ENCODE measurements at places on chromosomes 13 and 19.

DNA sequence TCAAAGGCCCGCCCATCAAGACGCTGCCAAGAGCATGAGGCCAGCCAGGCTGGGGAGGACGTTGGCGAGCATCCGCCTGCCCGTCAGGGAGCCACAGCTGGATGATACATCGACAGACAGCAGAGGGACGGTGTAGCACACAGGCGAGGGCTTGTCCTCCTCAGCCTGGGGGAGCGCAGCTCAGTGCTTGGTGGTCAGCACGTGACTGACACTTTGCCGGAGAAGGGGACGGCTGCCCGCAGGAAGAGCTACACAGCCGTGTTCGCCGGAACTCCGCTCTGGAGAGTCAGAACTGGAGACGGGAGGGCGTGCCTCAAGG lies 34.1 kb downstream of the CSNK1G2 start:
- no peak overlapping the region for H3K4me3 ChIP-seq
- H3K36me3 ChIP-seq, result peaks cover 51% of the 10 kb centered on the region
- no peak for DNase-seq

GRCh38 chr13:31765138-31765785 lies 25.9 kb downstream of the RXFP2 start:
- no peaks in the 10 kb centered on the region for H3K27me3 ChIP-seq
- no peak overlapping the region for H3K4me3 ChIP-seq
- H3K27ac ChIP-seq, result no peak overlapping the region

GRCh38 chr13:44605275-44605674 lies 29.1 kb upstream of the TSC22D1 start:
- no peak for DNase-seq
- no peaks in the 10 kb centered on the region for H3K27me3 ChIP-seq
- H3K36me3 ChIP-seq, result no peaks in the 10 kb centered on the region
- H3K4me1 ChIP-seq, result no peaks in the 10 kb centered on the region

DNA sequence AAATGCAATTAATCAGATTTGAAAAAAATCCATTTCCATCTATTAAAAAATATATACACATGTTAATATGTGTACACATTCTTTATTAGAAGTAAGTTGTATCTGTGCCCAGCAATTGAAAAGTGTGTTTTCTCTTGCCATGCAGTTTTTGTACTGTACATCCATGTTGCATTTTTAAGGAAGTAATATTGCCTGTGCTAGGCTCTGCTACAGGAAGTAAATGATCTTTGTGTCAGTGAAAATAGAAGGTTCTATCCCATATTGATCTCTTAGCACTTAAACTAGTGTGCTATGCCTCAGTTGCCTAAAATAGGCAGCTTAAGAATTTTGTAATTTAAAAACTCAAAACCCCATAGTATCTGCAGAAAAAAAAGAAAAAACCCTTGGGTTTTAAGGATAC lies 122.5 kb downstream of the CDK8 start:
- H3K27ac ChIP-seq, result no peak overlapping the region
- no peaks in the 10 kb centered on the region for H3K27me3 ChIP-seq

DNA sequence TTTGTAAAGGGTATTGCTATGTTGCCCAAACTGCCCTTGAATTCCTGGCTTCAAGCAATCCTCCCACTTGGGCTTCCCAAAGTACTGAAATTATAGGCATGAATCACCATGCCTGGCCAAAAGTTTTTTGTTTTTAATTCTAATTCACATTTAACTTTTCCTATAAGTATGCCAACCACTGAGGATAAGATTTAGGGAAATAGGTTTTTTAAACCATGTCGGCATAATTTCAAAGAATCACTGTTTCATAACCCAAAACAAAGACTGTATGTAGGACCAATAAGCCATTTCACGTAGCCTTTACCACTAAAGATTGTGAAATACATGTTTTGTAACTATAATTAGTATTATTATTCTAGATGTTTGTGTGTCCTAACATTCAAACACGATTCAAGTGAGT lies 8.2 kb downstream of the ZDHHC20 start:
- no peak overlapping the region for H3K27ac ChIP-seq
- no peaks in the 10 kb centered on the region for H3K36me3 ChIP-seq
- DNase-seq, result no peak
- no peaks in the 10 kb centered on the region for H3K27me3 ChIP-seq

DNA sequence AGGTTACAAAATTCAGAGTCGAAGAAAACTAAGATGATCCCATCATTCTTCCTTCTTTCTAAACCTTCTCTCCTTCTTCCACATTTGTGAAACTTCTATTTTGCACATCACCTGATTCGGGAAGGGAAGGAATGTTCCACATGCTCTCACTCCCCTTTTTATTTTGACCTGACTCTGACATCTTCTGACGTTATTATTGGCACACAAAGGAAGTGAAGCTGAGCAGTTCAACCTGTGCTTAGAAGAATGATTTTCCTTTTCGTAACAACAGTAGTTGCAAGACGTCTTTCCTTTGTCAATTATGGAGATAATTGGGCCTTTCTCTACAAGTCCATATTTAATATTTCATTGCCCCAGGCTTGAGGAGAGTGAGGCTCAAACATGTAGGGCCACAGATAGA lies 18.0 kb downstream of the FAM124A start:
- DNase-seq, result no peak
- no peak overlapping the region for H3K27ac ChIP-seq
- H3K4me1 ChIP-seq, result no peaks in the 10 kb centered on the region
- peaks cover 4% of the 10 kb centered on the region for H3K27me3 ChIP-seq

DNA sequence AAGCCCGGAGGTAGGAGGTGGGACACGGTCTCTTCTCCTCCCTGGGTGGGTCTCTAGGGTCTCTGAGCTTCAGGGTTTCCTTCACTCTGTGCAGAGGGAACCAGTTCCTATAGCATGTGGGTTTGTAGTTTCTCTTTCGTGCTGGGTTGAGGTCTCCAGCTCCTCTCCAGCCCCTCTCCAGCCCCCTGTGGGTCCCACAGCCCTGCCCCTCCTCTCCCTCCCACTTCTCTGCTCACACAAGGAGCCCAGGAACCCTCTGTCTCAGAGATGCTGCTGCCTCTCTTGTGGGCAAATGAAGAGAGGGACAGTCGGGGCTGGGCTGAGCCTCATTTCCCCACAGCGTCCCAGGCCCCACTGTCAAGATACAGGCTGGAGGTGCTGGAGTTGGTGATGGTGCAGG lies 1.4 kb downstream of the SIGLEC7 start:
- peaks cover 27% of the 10 kb centered on the region for H3K27me3 ChIP-seq
- no peak for DNase-seq
- no peaks in the 10 kb centered on the region for H3K4me1 ChIP-seq

GRCh38 chr13:113369881-113370280 lies 6.0 kb upstream of the GRTP1 start:
- no peaks in the 10 kb centered on the region for H3K36me3 ChIP-seq
- no peak overlapping the region for H3K4me3 ChIP-seq
- peaks cover 4% of the 10 kb centered on the region for H3K4me1 ChIP-seq

- peak overlapping the region; percentile 48 for H3K27ac ChIP-seq
- H3K36me3 ChIP-seq, result no peaks in the 10 kb centered on the region
- DNase-seq, result no peak
Observed at GRCh38 chr19:461721-462551, 1.1 kb upstream of the SHC2 start.

GRCh38 chr13:75410207-75410606 lies 71.8 kb downstream of the TBC1D4 start:
- DNase-seq, result no peak
- no peak overlapping the region for H3K27ac ChIP-seq
- no peaks in the 10 kb centered on the region for H3K27me3 ChIP-seq
- H3K36me3 ChIP-seq, result no peaks in the 10 kb centered on the region
- peaks cover 8% of the 10 kb centered on the region for H3K4me1 ChIP-seq
- no peak overlapping the region for H3K4me3 ChIP-seq

DNA sequence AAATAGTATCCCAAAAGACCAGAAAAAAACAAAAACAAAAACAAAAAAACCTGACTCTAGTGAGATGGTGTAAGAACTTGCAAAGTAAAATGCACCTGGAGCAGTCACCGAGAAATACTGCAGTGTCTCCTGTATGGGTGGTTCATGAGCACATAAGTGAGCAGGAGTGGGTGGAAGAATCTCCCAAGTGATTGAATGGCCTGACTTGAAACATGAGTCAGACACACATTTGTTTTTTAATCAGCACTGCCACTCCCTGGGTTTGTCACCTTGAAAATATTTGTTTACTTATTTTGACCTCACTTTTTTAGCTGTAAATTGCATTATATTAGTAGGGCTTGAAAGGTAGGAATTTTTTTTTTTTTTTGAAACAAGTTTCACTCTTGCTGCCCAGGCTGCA lies 2.0 kb downstream of the ZNF431 start:
- no peak for DNase-seq
- no peaks in the 10 kb centered on the region for H3K27me3 ChIP-seq
- H3K27ac ChIP-seq, result peak overlapping the region; percentile 56
- H3K4me1 ChIP-seq, result peaks cover 24% of the 10 kb centered on the region
- peaks cover 31% of the 10 kb centered on the region for H3K36me3 ChIP-seq

- H3K4me3 ChIP-seq, result no peak overlapping the region
- H3K27ac ChIP-seq, result no peak overlapping the region
- H3K27me3 ChIP-seq, result no peaks in the 10 kb centered on the region
- no peak for DNase-seq
- no peaks in the 10 kb centered on the region for H3K36me3 ChIP-seq
- no peaks in the 10 kb centered on the region for H3K4me1 ChIP-seq
Observed at GRCh38 chr13:33690354-33690753, 127.6 kb upstream of the RFC3 start.

DNA sequence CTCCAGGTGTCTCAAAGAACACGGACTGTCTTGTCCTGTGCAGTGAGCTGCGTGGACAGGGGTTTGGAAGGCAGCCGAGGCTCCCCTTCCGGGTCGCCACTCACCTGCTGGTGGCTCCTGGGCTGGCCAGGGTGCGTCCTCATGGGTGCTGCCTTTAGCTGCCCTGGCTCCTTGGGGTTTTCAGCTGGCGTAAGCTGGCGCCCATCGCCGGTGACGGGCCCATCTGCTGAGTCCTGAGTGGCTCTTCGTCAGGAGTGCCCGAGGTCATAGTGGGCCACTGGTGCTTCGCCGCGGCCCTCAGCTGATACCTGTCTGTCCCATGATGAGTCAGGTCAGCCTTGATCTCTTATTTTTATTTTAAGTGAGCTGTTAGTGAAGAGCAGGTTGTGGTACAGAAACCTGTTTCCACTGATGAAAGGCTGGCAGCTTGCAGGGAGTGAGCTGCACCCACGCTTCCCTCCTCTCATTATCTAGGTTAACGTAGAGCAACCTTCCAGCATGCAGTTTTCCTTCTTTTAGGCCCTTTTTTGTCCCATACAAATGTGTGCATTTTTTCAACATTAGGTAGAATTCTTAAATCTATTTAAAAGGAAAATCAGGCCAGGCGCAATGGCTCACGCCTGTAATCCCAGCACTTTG lies 18.4 kb downstream of the EPN1 start:
- DNase-seq, result no peak
- H3K27me3 ChIP-seq, result no peaks in the 10 kb centered on the region
- no peak overlapping the region for H3K27ac ChIP-seq
- no peaks in the 10 kb centered on the region for H3K4me1 ChIP-seq

DNA sequence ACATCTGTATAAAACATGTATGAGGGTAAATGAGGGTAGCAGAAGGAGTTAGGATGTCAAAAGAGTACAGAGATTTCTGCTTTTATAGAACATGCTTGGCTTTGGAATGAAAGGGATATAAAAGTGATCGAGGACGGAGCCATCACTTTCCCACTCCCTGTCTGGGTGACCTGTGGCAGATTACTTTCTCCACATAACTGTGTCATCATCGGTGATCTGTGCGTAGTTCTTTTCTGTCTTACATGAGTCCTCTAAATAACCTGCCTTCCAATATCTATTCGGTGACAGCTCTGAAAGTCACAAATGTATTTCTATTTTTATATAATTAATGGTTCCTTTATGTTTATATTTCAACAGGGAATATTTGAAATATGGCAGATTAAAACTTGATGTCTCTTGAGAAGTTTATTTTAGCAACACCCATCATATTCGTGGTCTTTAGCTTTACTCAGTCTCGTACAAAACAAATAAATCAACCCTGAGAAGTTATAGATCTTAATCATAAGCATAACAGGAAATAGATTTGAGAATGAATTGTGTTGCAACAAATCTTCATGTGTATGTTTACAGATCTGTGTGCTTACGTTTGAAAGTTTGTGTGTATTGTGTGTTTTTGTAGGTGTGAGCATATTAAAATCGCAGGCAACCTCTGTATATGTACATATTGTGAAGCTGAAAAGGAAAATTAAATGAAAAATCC lies 1094.3 kb downstream of the EFNB2 start:
- peaks cover 13% of the 10 kb centered on the region for H3K4me1 ChIP-seq
- DNase-seq, result no peak
- H3K27me3 ChIP-seq, result no peaks in the 10 kb centered on the region

DNA sequence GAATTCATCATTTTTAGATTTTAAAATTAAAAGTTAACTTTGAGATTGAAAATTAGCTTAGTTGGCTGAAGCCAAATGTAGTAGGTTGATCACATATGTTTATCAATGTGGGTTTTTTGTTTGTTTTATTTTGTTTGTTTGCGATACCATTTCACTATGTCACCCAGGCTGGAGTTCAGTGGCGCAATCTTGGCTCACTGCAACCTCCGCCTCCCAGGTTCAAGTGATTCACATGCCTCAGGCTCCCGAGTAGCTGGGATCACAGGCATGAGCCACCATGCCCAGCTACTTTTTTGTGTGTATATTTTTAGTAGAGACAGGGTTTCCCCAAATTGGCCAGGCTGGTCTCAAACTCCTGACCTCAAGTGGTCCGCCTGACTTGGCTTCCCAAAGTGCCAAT lies 665.7 kb upstream of the SLC10A2 start:
- no peak for DNase-seq
- no peaks in the 10 kb centered on the region for H3K27me3 ChIP-seq

DNA sequence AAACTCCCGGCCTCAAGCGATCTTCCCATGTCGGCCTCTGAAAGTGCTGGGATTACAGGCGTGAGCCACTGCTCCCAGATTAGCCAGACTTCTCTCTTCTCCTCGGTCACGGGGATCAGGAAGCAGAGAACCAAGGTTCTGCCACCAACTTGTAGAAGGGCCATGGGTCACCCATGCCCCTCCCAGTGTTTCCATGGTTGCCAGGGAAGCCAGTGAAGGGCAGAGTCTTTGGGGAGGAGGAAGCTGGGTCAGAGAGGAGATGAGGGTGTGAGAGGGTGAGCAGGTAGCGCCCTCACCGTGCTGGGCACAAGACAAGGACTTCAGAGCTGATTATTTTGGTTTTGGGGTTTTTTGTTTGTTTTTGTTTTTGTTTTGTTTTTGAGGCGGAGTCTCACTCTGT lies 77.1 kb downstream of the GNG7 start:
- DNase-seq, result no peak
- no peaks in the 10 kb centered on the region for H3K36me3 ChIP-seq
- no peak overlapping the region for H3K4me3 ChIP-seq
- no peaks in the 10 kb centered on the region for H3K27me3 ChIP-seq
- peaks cover 48% of the 10 kb centered on the region for H3K4me1 ChIP-seq
- H3K27ac ChIP-seq, result no peak overlapping the region
